T-helper 2 cell (primary cell): ENCODE measurements at places on chromosomes 3 and 15.

- DNase-seq, result no peak
Observed at GRCh38 chr15:39512643-39513042, 68.2 kb upstream of the THBS1 start.

DNA sequence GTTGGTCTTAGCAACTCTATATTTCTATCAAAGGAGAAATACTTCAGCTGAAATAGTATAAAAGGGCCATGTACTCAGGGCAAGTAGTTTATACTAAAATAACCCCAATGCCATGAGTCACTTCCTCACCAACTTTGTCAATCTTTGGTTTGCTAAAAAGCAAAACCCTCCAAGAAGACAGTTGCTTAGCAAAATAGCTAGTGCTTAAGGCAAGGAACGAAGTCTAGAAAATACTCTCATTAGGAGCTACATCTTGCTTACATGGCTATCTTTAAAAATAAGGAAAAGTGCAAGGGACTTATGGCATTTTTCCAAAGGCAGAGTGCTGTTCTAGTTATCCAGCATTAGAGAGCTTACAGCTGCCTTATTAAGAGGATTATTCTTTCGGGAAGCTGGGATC, 28.4 kb downstream of the P3H2 start:
- no peak for DNase-seq

DNA sequence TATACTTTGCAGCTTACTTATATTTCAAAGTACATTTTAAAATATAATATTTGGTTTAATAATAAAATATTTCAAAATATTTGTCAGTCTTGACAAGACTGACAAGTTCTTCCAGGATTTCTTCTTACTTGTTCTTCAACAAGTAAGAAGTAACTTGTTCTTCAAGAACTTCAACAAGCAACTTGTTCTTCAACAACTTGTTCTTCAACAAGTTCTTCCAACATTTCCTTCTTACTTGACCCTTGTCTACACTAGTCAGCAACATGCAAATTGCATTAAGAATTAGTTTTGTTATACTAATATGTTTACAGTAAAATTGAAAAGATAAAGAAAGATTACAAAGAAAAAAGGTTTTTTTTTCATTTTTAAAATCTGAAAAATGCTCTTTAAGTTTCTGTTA, 731.7 kb downstream of the NSUN3 start:
- DNase-seq, result no peak

- DNase-seq, result peak; percentile 16
Observed at GRCh38 chr3:194137008-194137505, 1.1 kb downstream of the HES1 start.

- DNase-seq, result no peak
Observed at GRCh38 chr3:35524856-35525255, 114.5 kb upstream of the ARPP21 start.

DNA sequence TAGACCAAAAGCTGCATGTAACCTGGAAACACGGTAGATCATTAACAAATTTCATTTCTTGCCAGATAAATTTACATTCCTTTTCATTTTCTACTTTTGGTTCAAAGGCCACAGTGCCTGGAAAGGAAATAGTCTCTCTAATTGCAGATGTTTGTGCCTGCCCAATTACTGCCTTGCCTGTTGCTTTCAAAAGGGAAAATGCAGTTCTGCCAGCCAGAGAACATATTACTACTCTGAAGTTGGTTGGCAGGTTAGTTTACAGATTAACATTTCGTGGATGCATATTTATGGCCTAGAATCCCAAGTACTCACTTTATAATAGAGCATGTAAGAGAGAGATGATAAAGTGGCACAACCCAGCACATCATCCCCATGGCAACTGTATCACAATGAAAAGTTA, 124.3 kb upstream of the LRRC3B start:
- no peak for DNase-seq

DNA sequence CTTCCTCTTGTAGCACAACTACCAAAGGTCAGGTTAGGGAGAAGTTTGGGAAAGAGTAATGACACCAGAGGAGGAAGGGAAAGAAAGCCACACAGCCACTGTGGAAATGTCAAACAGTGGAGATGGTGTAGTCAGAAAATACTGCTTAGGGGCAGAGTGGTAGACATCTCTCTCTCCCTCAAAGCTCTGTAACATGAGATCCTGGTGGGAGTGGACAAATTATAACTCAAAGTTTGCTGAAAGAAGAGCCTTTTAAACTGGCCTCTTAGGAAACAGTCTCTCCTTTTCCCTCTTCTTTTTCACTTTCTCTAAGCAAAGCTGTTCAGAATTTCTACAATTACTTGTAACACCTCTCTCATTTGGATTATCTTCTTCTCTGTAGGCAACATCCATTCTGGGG, 55.8 kb downstream of the LRRN1 start:
- no peak for DNase-seq

- DNase-seq, result no peak
Observed at GRCh38 chr3:44905446-44906157, 31.2 kb downstream of the TGM4 start.

GRCh38 chr15:52178765-52179164, 12.4 kb downstream of the GNB5 start:
- no peak for DNase-seq

DNA sequence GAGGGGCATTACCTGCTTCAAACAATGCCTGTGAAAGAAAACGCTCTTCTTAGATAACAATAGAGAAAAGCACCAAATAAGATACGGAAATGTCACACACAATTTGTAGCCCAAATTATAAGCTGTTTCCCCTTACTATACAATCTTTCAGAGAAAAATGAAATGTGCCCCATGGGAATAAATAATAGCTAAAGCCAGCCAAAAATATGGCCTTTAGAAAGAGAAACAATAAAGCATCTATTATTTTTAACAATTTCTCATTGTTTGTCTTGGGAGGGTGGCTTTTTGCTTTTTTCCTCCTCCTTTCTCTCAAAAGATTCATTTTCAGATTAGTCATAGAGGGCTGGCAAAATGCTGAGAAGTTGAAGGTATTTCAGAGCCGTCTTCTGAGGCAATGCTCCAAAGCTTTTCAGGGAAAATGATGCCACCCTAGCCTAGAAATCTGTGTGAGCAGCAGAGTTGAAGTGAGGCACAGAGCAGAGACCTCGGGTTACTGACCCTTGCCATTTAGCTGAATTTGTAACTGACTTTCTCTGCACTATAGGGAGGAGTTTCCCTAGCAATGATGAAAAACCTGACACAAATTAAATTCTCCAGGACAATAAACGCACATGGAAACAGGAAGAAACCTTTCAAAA, 86.3 kb upstream of the PRICKLE2 start:
- no peak for DNase-seq

DNA sequence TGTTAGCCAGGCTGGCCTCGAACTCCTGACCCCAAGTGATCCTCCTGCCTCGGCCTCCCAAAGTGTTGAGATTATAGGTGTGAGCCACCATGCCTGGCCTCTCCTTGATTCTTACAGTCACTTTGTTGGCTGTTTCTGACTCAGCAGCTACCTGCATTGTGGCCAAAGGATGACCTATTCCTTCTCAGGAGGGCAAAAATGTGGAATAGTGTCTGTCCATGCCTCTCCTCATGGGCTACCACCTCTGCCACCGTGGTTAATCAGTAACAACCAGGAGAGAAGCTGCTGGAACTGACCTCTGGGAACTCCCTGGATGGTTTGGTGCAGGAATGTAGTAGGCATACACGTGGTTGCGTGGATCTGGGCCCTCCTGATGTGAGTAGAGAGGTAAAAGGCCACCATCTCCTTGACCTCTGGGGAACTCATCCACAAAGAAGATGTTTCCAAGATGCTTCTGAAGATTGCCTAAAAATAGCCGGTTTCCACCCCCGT, 63.3 kb downstream of the FLNB start:
- DNase-seq, result no peak

- DNase-seq, result no peak
Observed at GRCh38 chr3:112744106-112744505, 102.6 kb downstream of the CD200R1L start.

DNA sequence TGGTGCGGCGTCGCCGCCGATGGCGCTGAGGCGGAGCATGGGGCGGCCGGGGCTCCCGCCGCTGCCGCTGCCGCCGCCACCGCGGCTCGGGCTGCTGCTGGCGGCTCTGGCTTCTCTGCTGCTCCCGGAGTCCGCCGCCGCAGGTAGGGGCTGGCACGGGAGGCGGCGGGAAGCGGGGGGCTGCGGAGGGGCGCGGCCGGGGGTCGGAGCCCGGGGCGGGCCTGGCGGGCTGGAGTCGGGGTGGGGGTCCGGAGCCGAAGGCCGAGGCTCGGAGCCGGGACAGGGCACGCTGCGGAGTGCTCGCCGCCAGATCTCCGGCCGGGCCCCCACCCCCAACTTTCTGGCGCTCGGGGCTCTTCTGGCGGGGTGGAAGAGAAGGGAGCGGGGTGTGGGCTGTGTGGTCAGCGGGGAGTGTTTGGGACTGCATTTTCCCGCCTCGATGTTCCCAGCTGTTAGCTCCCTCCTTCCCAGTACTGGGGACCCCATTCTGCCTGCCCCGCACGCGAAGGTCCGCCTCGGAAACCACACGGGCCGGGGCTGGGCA, 299 bp downstream of the TYRO3 start:
- DNase-seq, result no peak

- no peak for DNase-seq
Observed at GRCh38 chr15:66413579-66413978, 26.9 kb downstream of the MAP2K1 start.

DNA sequence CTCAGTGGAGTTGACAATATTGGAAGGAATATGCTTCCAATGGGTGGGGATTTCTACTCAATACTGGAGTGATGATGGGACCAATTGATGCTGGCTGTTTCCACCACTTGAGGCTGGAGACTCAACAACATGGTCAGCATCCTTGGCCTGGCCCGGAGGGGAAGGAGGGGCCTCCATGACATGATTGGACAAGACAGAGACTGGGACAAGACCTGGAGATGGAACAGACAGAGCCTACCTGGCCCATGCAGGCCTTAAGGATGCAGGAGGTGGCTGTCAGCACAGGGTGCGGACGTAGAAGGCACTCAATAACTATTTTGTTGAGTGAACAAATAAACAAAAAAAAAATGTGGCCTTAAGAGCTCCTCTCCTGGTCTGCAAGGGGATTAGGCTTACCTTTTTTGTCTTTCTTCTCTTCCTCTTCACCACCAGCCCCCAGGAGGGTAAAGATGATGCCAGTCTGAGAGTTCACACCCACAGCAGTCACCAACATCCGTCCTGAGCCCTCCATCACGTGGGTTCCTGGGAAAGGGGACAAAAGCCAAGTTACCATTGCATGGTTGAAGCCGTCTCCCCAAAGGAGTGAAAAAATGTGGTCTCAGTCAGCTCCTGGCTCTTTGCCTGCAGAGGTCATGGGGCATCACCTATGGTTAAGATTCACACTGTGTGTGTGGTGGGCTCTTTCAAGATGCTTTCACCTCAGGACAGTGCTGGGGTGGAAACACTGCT, 67.1 kb upstream of the SEC13 start:
- DNase-seq, result no peak

- no peak for DNase-seq
Observed at GRCh38 chr15:45714590-45715488, 80.0 kb downstream of the SQOR start.

- DNase-seq, result no peak
Observed at GRCh38 chr3:194269610-194270145, 81.5 kb downstream of the CPN2 start.

GRCh38 chr3:78221796-78222195, 1181.9 kb downstream of the ROBO2 start:
- no peak for DNase-seq

GRCh38 chr3:79986338-79986737, 218.5 kb upstream of the ROBO1 start:
- no peak for DNase-seq

DNA sequence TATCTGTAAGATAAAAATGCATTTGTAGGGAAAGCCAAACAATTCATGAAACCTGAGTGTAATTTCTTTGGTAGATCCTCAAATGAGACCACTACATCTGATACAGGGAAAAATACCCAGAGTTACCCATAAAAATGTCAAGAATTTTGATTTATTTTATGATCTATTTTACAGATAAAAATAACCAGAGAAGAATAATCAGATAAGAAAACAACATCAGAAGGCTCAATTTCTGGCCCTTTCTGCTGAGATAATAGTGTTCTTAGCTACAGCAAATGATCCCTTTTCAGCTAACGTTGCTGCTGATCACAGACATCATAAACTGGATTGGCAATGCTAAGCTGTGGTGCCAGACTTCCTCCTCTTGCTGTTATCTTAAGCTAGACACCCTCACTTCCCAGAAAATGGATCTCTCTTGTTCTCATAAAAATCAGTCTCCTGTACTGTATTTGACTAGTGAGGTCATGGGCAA, 21.3 kb upstream of the TMEM108 start:
- no peak for DNase-seq
